ENCODE measurements at places on chromosomes 5 and 9.
A peak's percentile ranks its signal among the peaks of the same experiment; 100 is the strongest.

DNA sequence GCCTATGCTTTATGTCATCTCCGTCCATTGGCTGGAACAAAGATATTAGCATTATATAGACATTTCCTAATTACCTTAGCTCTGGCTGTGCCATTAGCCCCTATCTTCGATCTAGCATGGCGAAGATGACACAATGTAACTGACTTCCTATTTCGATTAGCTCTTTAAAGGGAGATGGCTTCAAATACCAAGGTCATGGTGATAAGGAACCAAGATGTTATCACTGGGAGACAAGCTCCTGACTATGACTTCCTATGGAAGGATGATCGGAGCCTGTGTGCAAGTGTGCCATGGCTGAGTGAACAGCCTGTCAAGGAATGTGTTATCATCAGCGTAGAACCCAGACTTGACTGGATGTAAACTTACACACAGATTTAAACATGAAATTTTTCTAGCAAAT is 602.1 kb downstream of the PSAT1 start:
- no peak for DNase-seq

GRCh38 chr5:96880444-96881164 is 4.3 kb downstream of the ERAP2 start:
- no peak for DNase-seq

GRCh38 chr5:170861917-170862766 is at the start of gene RANBP17:
Gene RANBP17, plus strand, starts transcription at chr5:170862018.
- peak; percentile 77 for DNase-seq

GRCh38 chr9:93477397-93477796 is 24.0 kb upstream of the FAM120AOS start:
- DNase-seq = no peak

GRCh38 chr9:126699401-126699881 is 85.7 kb downstream of the LMX1B start:
- DNase-seq = no peak

GRCh38 chr9:124019771-124020519 is 8.4 kb downstream of the LHX2 start:
- DNase-seq = no peak

DNA sequence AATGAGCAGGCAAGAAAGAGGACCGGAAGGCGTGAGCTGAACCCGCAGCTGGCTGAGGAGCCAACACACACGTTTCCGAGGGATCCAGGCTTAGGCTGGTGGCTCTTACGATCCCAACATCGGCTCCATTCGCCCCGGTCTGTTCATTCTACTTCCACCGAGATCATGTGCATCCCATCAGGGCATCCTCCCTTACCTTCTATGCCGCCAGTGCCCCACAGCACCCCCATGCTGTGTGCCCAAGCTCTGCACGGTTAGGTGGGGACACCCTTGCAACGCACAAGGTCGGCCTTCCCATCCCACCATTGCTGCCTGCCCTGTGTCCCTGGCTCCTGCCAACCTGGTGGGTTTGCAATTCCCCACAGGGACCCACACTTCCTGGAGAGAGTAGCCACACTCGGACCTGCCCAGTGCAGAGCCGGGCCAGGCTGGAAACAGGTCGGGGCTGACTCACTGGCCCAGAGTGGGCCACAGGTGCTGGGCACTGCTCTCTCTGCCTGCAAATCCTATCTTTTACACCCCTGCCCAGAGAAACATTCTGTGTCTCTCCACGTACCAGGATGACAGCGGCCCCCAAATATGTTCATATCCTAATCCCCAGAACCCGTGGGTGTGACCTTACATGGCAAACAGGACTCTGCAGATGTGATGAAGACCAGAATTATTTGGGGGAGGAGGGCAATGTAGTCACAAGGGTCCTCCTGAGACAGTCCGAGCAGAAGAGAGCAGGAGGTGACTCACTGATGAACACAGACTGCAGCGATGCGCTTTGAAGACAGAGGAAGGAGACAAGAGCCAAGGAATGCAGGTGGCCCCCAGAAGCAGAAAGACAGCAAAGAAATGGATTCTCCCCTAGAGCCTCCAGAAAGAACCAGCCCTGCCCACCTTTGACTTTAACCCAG is 182.2 kb downstream of the AUH start:
- no peak for DNase-seq

GRCh38 chr9:72952914-72953313 is at the start of gene ALDH1A1:
Gene ALDH1A1, minus strand, starts transcription at chr9:72953053. Its CDS starts 53 bp downstream, at chr9:72953000.
- DNase-seq = peak; percentile 69

DNA sequence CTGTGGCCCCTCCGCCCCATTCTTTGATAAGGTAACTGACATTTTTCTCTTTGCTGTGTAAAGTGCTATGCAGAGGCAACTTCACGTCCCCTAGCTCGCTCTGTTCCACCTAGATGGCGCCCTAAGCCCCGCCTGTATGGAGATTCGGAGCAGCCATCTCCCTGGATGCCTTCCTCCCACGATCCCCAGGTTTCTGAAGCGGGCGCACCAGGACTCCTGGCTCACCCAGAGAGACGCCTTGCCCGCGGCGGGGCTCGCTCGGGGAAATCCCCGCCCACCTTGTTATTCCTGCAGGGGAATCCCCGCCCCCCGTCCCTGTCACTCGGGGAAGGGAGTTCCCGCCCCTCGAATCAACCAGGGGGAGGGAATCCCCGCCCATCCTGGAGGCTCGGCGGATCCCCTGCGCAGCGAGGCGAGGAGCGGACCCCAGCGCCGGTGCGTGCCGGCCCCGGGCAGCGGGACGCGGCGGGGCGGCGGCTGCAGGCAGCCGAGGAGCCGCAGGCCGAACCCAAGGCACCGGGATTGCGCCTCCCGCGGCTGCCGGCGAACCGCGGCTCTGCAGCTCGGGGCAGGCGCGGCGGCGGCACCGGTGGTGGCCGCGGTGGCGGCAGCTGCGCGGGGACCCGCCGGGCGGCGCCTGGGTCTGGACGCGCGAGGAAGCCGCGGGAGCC is at the start of gene PDZD2:
TSS of gene PDZD2 (plus strand) at position 384 of the 671 bp plus-strand sequence.
- DNase-seq = peak; percentile 75

DNA sequence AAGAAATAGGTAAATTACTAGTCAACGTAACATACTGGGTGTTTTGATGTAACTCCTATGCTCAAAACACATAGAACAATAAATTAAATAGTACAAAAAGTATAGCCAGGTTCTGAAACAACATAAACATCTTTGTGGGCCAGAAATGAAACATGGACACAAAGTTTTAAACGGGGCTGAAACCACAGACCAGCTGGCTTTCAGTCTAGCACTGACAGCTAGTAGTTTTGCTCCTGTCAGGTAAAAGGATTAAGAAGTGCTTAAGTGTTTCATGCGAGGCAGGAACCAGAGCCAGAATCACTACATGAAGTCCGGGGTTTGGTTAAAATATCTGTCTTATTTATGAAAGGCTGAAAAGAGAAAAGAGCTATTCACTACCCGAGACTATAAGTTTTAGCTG is 19.5 kb downstream of the DCAF10 start:
- no peak for DNase-seq

- no peak for DNase-seq
Observed at GRCh38 chr5:157431544-157432200, 28.3 kb upstream of the NIPAL4 start.

GRCh38 chr9:77018969-77019235 is 553 bp upstream of the FOXB2 start:
- DNase-seq = no peak

DNA sequence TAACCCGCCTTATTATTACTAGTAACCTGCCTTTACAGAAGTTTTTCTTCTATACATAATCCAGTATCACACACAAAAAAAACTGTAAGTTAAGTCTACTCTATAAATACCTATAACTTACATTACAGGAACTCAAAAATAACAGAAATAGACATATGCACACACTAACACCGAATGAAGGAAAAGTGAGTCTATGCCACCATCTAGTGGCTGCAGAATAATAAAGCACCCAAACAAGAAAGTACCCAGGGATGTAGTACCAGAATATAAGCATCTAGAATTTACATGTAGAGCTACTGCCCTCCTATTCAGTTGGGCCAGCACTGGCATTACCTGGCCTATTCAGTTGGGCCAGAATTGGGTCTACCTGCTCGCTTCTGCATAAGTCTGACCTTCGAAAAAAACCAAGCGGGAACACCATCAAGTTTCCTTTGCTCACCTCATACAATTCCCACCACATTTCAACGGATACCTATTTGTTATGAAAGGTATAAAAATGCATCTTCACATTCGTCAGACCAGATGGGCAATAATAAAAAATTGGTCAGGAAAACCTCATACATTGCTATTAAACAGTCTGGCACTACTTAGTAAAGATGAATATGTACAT is 4.0 kb upstream of the NIPSNAP3A start:
- DNase-seq = peak; percentile 41

GRCh38 chr5:33903118-33903517 is 11.3 kb upstream of the ADAMTS12 start:
- no peak for DNase-seq

DNA sequence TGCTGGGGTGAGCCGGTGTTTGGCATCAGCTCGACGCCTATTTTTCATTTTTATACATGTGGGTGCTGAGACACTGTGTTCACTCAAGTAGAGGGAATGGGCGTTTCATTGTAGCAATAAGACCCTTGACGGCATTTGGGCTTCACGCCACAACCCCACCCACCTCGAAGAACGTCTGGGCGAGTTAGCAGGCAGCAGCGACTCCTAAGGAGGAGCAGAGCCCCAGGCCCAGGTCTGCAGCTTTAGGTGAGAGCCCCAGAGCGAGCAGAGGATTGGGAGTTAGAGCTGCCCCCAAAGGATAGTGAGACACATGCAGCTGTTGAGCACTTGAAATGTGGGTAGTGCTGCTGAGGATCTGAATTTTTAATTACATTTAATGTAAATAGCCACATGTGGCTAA is 1.6 kb upstream of the ZFP62 start:
- no peak for DNase-seq

DNA sequence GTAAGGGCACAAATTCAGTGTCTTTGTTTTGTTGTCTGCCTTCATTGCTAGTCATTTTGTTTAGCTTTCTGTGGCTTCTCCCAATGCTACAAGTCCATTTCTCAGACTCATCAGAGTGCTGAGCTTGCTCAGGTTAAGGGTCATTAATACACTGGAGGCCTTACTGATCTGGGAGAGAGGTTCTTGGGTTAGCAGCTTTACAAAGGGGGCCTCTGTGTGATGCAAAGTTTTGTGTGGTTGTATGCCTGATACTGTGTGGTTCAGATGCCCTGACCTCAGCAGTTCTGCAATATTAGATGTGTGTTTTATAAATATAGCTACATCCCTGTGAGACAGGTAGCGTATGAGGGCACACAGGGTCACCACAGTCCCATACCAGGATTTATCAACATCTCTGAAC is 34.8 kb upstream of the SMARCA2 start:
- no peak for DNase-seq

DNA sequence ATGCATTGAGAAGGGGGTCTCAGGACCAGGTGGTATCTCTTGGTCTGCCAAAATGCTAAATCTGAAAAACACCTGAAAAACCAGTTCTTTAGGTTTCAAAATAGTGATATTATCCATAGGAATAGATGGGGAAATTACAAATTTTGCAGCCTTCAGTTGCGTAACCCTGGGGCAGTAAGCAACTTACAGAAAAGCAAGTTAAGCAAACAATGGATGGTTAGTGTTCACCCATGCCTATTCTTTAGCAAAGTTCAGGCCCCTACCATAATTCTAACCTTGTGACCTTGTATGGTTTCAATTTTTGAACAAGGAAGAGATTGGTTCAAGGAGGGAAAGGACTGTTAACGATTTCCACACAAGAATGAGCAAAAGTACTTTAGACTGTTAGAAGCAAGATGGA is 24.5 kb downstream of the GLRX start:
- no peak for DNase-seq

DNA sequence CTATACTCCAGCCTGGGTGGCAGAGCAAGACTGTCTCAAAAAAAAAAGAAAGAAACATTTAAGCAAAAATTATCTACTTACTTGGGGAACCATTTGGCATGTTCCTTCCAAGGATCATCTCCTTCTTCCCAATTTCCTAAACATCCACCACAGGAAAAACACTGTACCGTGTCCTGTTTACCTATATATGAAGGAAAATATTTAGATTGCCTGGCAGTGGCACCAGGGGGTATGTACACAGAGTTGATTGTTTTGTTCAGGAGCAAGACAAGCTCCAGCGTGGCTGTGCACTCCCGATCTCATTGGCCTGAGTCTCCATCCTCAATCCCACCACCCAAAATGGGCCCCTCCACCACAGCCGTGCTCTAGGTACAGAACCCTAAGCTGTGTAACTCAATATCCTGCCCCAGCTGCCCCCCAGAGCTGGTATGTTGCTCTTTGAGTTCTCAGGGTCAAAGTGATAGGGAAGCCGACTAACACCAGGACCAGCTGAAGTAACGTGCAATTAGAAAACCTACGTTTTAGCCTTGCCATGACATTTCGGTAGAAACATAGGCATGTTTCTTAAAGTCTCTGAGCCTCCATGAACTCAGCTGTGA is 13.8 kb downstream of the NAIP start:
- no peak for DNase-seq

DNA sequence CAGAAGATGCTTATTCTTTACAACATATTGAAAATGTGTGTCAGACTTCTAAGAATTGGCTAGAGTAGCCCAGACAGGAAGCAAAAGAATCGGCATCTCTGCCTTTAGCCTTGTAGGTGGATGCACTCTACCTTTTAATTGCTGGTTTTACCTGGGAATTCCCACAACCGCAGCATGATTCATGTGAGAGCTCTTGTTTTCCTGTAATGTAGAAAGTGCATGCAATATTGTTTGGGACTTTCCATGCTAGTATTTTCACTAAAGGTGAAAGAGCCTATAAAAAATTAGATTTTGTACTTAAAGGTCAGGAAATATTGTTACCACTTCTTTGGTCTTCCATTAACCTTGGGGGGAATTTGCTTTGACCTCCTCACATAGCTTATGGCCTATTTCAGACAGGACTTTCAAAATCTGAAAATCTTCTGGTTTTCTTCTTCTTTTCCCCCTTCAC is 89.8 kb downstream of the NTRK2 start:
- DNase-seq = no peak

- no peak for DNase-seq
Observed at GRCh38 chr5:73523861-73524260, 25.6 kb downstream of the BTF3 start.

DNA sequence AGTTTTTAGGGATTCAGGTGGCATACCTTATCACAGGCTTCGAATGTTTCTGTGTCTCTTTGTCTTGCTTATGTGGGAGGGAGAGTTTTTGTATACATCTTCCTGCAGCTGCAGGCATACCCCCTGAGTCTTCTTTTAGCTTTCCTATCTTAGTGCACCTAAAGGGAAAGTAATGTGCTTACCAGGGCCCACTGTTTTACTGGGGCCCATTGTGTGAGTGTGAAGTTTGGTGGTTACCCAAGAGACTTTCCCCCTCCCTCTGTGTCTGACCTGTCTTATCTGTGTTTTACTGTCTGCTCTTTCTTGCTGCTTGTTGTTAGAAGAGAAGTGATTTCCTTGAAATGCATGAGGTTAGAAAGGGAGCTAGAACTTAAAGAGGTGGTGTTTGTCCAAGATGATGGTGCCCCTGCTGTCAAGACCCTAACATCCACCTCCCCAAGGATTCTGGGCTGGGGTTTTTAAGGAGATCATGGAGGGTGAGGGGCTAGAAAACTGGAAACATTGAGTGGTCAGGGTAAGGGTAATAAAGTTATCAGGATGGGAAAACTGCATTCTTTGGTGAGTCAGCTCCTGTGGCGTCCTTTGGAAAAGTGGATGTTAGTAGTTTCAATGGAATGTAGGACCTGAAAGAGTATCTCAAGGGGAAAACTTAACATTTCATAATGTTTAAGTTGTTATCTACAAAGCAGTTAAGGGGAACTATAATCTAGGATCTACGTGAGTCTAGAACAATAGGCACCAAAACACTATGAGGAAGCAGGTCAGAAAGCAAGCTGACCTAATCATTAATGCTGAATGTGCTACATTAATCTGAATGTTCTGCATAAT is 583.5 kb upstream of the TUSC1 start:
- DNase-seq = no peak

- DNase-seq = no peak
Observed at GRCh38 chr5:122351416-122352157, 39.5 kb downstream of the SNCAIP start.

GRCh38 chr5:73365990-73366667 is 82.4 kb downstream of the FOXD1 start:
- DNase-seq = no peak

Measured in NCI-H774 (cell line).